Fibroblast of gingiva (primary cell): ENCODE measurements at places on chromosomes 12 and 14.

GRCh38 chr14:76656592-76656991 is 104.7 kb upstream of the VASH1 start:
- no peak for DNase-seq

DNA sequence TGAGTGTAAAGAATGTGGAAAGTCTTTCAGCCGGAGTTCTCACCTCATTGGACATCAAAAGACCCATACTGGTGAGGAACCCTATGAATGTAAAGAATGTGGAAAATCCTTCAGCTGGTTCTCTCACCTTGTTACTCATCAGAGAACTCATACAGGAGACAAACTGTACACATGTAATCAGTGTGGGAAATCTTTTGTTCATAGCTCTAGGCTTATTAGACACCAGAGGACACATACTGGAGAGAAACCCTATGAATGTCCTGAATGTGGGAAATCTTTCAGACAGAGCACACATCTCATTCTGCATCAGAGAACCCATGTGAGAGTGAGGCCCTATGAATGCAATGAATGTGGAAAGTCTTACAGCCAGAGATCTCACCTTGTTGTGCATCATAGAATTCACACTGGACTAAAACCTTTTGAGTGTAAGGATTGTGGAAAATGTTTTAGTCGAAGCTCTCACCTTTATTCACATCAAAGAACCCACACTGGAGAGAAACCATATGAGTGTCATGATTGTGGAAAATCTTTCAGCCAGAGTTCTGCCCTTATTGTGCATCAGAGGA is 25.1 kb upstream of the ZNF268 start:
- no peak for DNase-seq

DNA sequence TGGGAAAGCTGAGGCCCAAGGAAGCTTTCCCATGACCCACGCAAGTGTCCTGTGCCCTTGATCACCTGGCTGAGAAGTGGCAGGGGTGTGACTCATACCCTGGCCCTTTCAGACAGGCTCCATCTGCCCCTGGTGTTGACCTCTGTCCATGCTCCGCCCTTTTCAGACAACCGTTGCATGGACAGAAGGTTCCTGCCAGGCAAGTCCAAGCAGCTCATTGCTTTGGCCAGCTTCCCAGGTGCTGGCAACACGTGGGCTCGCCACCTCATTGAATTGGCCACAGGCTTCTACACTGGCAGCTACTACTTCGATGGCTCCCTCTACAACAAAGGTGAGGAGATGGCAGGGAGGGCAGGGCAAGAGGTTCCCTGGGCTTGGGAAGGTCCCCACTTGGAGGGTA is 103.5 kb downstream of the WSCD2 start:
- no peak for DNase-seq

GRCh38 chr14:83799233-83799632 is 1730.7 kb upstream of the FLRT2 start:
- no peak for DNase-seq

GRCh38 chr14:65286443-65286842 is 126.1 kb upstream of the FUT8 start:
- DNase-seq: peak; percentile 17

GRCh38 chr12:1629338-1630132 is 504 bp downstream of the WNT5B start:
- no peak for DNase-seq
